ENCODE measurements at places on chromosomes 5 and 9.

GRCh38 chr9:88775559-88775958 is 215.7 kb upstream of the S1PR3 start:
- DNase-seq = no peak

DNA sequence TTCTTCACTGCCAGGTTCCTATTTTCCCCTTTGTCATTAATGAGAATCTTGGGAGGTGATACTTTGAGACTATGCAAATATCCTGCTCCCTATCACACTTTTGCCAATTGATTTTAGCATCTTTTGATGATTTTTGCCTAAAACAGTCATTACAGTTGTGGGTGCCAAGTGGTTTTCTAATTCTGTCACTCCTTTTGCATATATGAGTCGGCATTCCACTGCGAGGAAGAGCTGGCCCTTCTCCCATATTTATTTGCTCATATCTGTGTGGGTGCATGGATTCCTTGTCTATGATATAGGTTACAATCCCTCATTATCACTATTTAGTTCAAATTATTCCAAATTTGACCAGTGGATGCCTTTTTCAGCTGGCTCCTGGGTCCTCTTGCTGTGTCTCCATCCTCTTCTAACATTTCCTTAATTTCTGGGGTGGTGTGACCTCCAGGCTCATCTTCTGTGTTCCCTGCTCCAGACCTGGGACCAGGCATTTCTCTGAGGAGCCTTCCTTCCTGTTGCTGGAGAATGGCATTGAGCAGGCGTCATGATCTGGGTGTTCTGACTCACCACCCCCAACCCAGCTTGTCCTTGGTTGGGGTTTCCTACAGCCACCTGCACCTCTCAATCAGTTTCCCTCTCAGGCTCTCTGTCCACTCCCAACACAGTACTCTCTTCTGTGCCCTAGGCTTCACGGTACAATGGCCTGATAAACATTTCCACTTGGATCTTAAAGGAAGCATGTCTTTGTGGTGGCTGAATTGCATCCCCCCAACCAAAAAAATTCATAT is 106.7 kb downstream of the NXNL2 start:
- DNase-seq = no peak

DNA sequence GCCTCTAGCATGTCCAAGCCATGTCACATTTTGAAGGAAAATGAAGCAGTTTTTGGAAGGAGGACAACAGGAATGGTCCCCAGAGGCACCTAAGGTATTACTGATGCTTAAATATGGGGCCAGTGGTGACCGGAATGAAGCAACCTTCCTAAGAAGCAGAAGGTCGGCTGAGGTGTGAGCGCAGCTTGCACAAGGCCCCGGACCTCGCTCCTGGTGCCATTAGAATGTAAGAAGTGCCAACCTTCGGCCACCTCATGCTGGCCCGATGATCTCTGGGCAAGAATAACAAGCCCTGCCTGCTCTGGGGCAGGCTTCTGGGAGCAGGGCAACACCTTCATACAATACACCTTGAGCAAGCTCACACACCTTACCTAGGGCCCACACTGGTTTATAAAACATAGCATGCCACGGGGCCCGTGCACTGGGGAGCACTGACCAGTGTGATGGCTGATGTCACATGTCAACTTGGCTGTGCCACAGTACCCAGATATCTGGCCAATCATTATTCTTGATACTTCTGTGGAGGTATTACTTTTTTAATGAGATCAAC is 21.9 kb downstream of the SEMA4D start:
- DNase-seq = no peak

DNA sequence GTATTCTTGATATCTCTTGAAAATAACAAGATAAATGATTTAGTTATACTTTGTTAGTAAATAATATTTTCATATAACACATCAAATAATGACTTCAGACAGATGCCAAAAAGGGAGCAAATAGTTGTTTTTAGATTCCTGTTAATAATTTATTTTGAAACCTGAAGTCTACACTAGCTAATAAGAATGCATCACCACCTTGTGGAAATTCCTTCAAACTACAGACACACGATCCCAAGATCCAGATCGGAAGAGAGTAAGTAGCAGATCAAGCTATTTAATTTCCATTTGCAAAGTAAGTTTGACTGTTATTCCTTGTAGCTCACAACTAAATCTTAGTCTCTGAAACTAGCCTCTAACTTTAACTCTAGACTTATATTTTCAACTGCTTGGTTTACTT is 35.5 kb upstream of the ISL1 start:
- no peak for DNase-seq

GRCh38 chr5:173760461-173761177 is 127.5 kb upstream of the CPEB4 start:
- no peak for DNase-seq

- DNase-seq = no peak
These were observed 42.1 kb downstream of the GABRA1 start for GRCh38 chr5:161889971-161890370.

- DNase-seq = no peak
These were observed 452.0 kb upstream of the ZNF608 start for GRCh38 chr5:125198270-125198974.

DNA sequence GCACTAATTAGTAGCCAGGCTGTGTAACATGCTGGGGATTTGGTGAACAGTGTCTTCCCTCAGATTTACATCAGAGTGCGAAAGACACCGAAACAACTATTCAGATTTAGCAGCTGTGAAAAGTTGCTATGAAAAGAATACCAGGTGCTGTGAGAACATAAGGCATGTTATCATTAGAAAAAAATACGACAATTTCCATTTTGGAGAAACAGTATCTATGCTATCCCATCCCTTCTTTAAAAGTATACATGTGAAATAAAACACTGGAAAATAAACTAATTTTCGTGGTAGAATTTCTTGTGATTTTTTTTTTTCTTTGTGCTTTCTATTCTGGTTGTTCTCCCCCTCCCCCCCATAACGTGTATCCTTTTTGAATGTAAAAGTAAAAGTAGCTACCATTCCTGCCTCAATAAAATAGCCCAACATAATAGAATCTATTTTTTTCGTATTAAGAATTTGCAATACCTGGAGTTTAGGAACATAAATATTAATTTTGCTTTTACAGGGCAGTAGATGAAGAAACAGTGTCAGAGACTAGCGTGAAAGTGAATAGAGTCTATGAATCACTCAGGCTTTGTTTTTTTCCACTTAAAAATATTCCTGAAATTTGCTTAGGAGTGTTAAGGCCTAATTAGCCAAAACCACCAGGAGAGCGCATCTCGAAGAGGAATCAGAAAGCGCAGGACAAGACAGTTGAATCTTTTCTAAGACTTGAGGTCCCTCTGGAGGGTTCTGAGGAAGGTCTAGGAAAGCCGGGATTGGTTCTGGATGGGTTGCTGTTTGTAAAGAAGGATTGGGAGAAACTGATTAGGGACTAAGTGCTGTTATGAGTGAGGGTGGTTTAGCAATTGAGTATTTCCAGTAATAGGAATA is 813 bp upstream of the SLU7 start:
- no peak for DNase-seq

DNA sequence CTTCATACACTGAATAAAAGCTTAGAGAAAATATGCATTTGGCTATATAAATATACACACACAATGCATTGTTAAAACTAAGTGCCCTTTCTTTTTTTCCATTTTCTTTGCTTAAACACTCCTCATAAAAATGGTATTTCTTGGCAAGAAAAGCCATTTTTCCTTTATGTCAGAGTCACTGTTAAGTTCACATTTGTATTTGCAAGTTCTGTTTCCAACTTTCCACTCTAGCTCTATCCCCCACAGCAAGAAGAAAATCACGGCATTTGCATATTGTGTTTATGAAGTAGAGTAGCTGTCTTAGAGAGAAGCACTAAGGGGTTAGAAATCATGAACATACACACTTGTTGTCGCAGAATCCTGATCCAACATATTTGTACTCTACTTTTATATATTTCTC is 662.1 kb upstream of the MEF2C start:
- DNase-seq = no peak

DNA sequence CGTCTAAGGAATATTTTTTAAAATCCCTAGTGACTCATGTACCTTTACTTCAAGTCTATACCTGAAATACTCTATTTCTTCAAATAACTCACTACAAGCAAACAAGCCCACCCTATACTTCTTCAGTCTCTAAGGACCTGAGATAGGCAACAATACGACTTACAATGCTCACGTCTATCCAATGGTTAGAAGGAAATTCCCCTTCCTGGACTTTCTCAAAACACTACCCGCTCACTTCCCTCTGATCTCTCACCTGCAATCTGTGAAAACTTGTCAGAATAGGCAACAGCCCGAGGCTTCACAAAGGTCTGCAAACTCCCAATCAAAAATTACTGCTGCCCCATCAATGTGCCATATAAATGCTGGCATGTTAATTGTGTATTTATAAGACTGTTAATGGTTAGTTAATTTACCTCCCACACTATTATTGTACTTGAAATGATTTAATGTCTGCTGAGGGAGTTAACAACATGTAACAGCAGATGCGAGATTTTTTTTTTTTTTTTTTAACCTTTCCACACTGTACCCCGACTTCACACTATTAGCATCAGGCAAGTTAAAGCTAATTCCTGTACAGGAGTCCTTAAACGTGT is 27.3 kb downstream of the MAPKAP1 start:
- no peak for DNase-seq

- peak; percentile 87 for DNase-seq
These were observed 192.5 kb downstream of the CD180 start for GRCh38 chr5:67003935-67004729.

DNA sequence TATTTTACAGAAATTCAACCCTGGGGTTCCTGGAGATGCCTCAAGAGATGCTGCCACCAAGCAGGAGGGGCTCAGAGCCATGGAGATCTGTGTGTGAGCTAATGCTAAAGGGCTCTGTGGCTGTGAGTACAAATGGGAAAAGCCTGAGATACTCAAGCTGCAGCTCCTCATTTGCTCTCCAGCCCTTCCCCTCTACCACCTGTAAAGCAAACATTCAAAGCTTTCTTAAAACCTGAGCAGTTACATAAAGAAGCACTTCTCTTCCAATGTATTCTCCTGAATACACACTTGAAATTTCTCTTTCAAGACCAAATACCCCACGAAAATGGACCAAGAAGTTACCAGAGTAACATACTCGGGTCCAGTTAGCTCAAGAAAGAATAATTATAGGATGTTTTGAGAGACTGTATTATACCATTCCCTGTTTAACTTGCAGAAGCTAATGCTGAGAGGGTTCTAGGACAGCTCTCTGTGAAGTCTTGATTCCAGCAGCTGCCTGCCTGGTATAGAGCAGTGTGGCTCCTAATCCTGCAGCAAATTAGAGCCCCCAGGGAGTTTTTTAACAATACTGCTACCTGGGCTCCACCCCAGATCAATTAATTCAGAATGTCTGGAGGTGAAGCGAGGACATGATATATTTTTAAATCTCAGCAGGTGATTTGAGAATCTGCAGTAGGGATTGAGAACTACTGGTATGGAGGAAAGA is 21.1 kb downstream of the RGS7BP start:
- DNase-seq = no peak

DNA sequence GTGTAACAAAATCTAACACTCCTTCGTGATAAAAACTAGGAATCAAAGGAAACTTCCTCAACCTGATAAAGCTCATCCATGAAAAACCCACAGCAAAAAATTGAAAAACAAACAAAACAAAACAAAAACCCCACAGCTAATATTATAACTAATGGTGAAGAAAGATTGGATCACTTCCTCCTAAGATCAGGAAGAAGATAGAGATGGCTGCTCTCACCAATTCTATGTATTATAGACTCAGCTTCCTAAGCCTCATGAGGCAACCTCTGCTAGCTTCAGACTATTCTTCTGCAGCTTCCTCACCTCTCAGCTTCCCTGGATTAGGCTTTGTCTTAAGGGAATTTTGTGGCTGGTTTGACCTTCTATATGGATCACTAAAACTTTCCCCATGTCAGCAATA is 40.1 kb downstream of the PHAX start:
- no peak for DNase-seq

DNA sequence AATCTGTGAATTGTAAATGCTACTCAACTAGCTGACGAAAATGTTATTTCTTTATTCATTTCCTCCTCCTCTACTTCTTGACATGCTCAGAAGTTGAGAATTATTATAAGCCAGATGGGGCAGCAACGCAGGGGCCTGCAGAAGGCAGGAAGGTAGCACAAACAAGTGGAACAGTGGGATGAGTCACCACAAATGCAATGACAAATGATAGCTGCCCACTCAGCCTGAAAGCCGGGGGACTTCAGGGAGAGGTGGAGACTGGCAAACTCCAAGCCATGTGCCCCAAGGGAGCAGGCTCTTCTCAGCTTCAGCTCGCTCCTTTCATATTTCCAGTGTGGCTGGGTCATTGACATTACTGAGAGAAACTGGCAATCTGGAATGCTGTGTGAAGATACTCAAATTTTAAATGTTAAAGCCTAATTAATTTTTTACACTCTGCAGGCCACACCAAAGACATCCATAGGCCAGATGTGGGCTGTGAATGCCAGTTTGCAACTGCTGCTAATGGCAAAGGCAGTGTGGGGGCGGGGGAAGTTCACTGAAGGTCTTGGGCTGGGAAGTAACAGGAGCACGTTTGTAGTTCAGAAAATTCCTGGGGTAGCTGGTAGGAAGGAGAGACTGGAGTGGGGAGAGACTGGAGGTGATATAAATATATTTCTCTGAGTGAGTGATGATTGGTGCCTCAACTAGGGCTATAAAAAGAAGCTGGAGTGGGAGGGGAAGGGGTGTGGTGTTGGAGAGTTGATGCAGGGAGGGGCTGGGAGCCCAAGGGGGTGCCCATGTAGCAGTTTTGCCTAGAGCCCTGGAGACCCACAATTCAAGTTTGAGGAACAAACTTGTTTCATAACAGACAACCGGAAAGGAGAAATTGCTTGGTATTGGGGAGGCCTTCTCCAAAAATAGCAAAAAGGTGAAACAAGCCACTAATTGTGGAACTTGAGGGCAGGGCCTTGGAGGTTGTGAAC is 20.8 kb upstream of the ADRB2 start:
- peak; percentile 37 for DNase-seq

DNA sequence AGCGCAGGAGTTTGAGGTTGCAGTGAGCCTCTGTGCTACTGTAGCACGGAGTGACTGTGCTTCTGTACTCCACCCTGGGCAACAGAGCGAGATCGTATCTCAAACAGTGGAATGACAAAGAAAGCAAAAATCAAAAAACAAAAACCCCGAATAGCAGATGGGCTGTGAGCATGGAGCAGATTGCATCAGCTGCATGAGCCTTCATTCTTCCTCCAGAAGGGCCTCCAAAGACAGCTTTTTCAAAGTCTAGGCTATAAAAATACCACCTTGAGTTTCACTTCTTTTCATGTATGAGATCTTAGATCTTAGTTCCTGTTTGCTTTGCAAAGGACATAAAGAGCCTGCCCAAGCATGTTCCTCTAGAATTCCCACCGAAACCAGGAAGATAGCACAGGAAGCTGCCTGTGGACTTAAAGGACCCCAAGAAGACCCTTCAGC is 15.0 kb upstream of the HSPB3 start:
- no peak for DNase-seq

- no peak for DNase-seq
These were observed 85.9 kb upstream of the IL17B start for GRCh38 chr5:149464796-149465489.
